ENCODE measurements at places on chromosomes 11 and 22.

DNA sequence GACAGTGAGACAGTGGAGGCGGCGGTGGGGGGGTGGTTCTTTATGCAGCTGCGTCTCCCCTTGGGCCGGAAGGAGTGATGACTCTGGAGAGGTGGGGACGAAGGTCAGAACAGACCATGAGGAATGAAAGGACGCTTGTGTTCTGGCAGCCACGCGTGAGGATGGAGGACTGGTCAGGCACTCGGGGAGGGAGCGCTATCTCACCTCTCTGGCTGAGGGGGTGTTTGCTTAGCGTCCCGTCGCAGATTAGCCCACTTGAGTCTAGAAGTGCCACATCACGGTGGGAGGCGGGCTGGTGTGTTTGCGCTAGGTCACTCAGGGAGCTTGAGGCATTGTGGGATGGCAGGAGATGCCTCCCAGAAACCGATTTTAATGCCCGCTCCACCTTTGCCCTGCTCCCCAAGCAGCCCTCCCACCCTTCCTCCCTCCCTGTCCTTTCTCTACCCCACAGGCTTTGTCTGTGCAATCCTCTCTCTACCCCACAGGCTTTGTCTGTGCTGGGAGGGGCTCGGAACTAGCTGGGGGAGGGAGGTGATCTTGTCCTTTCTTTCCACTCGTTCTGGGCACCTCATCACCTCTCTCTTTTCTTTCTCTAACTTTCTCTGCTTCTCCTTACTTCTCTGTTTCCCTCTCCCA is 97.8 kb downstream of the PKNOX2 start:
- no peak for DNase-seq

DNA sequence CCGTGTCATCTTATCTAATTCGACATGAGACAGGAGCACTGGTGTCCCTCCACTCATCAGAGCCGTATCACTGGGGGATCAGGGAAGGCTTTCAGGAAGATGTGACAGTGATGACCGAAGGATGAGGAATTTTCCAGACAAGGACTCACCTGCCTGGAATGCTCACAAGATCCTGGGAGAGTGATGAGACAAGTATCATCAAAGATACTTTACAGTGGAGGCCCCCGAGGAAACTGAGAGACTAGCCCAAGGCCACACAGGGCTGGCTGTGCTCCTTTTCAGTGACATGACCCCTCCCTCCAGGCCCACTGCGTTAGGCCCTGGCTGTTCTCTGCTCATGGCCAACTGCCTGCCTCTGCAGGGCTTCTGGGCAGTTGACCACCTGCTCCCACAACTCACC is 13.0 kb downstream of the CLPB start:
- DNase-seq: no peak

DNA sequence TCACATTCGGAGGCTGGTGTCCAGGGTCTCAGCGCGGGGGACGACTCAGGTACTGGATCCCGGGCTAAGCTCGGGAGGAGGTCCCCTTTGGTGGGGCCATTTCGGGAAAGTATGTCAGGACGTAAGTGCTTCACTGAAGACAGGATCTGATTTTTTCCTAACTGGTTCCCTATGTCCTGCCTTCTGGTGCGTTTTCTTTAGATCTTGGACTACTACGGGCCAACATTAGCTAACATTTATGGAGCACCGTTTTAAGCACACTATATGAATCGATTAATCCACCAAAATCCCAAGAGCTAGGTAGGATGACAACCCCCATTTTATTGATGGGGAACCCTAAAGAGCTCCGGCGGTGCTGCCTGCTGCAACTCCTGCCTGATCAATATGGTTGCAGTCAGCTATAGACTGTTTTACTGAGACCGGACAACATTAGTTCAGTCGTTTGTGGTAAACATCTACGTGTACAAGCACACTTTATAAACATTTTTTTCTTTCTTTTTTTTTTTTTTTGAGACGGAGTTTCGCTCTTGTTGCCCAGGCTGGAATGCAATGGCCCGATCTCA is 17.0 kb upstream of the WDR74 start:
- no peak for DNase-seq

- no peak for DNase-seq
Measured at GRCh38 chr11:24559315-24559714, 62.5 kb downstream of the LUZP2 start.

DNA sequence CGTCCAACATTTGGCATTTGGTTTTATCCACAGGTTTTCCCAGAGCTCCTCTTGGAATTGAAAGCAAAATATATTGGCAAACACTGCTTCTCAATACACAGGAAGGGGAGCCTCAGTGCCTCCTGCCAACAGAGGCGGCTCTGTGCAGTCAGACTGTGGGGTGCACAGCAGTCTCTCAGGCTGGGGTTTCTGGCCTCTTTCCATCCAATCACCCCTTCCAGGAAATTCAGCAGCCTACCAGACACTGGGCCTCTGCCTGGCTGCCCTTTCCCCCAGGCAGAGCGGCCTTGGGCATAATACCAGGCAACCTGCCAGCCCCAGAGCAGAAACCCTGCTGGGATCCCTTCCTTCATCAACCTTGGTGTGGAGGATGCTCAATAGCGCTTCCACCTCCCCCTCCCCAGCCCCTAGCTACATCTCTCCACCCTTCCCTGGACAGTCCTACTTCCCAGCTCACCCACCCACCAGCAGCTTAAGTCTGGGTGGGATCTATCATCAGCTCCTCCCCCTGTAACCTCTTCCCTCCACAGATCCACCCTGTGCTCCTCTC is 17.8 kb upstream of the RAPSN start:
- no peak for DNase-seq

- DNase-seq: no peak
Measured at GRCh38 chr11:120399307-120399706, 63.1 kb downstream of the ARHGEF12 start.

DNA sequence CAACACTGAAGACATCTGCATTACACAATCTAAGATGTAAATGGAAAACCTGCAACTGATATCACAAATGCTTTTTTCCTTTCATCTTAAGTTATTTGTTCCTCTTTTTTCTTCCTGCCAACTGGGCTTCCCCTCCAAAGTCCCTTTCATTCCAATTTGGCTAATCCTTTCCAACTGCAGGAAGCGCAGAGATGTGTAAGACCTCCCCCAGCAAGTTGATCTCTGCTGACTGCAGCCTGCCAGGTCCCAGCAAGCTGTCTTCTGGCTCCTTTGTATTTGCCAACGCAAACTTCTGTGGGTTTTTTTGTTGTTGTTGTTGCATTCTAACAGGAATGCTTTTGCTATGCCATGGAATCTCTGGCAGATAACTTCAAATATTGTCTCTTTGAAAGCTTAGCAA is 38.5 kb upstream of the LRRC4C start:
- no peak for DNase-seq

DNA sequence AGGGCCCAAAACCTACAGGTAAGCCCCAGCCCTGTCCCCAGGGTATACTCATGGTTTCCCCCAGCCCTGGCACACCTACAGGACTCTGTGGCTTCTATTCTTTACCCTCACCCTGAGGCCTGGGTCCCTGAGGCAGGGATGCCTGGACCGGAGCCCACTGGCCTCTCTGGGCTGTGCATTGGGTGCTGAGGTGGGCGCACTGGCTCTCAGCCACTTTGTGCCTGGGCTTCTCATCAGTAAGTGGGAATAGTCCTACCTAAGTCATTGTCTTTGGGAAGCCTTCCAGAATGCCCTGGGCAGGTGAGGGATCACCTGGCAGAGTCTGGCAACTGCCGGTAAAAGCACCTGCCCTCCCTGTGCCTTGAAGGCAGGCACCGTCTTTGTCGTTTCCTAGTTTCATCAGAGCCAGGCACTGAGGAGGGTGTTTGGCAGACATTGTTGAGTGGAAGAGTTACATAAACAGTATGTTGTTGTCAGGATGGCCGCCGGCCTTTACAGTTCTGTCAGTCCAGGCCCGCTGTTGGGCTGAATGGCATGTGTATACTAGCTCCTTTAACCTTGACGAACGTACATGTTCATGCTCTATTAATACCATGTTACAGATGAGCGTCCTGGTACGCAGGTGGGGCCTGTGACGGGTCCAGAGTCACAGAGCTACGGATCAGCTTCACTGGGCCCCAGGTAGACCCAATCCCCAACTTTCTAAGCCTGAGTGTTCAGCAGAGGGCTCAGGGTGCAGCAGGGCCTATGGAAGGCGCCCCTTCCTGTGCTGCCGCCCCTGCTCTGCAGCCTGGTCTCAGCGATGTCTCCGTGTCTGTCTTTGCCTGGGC is 23.0 kb downstream of the SHANK3 start:
- DNase-seq: no peak

- DNase-seq: no peak
Measured at GRCh38 chr22:42262964-42263363, 7.5 kb downstream of the TCF20 start.

DNA sequence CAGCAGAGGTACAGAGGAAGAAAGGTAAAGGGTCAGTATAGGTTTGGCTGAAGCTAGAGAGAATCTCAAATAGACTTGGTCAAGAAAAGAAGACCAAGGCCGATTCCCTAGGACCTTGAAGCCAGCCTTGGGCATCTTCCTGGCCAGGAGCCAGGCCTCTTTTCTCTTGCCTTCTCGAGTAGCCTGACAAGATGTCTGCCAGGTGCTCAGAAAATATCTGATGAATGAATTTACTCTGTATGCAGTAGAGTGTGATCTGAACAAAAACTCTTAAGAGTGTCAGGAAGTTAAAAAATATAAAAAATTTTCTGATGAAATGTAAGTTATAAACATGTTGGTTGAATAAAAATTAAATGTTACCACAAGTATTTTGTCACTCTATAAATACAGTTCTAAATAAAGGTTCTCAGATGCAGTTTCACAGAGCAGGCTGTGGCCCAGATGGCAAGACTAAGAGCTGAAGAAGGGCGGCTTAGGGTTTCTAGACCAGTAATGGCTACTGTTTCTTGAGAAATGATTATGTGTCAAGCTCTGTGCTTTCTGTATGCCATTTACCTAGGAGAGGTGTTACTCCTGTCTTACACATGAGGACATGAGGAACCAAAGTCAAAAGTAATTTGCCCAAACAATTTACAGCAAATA is 98.1 kb downstream of the ATXN10 start:
- no peak for DNase-seq

- DNase-seq: no peak
Measured at GRCh38 chr11:10443152-10443551, 11.9 kb upstream of the AMPD3 start.

DNA sequence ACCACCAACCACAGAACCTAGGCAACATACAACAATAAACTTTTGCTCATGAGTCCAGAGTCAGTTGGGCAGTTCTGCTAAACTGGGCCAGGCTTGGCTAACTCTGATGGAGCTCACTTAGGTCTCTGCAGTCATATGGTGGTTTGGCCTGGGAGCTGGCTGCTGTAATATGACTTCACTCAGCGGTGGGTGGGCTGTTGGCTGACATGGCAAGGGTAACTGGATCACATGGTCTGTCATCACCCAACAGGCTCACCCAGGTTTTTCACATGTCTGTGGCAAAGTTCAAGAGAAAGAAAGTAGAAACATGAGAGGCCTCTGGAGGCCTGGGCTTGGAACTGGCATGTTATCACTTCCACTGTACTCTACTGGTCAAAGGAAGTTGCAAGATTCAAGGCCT is 43.2 kb upstream of the CLMP start:
- no peak for DNase-seq

GRCh38 chr11:18757811-18758210 is 31.8 kb upstream of the IGSF22 start:
- DNase-seq: no peak

DNA sequence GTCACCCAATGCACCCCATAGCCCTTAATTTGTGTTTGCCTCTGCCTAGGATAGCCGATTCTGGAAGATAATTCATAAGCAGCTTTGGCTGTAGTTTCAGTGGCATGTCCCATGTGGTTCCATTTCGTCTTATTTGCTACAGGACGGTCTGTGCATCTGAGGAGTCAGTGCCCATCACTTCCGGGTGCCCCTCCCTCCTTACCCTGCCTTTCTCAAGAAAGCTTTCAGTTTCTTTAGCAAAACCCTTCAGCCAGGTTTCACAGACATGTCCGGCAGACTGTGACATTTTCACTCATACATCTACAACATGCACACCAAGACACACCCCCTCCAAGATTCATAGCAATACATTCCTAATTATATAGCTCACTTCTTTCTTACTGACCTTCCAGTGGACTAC is 14.3 kb downstream of the TP53AIP1 start:
- no peak for DNase-seq

- peak; percentile 26 for DNase-seq
Measured at GRCh38 chr11:124633355-124633754, 10.7 kb downstream of the TBRG1 start.

DNA sequence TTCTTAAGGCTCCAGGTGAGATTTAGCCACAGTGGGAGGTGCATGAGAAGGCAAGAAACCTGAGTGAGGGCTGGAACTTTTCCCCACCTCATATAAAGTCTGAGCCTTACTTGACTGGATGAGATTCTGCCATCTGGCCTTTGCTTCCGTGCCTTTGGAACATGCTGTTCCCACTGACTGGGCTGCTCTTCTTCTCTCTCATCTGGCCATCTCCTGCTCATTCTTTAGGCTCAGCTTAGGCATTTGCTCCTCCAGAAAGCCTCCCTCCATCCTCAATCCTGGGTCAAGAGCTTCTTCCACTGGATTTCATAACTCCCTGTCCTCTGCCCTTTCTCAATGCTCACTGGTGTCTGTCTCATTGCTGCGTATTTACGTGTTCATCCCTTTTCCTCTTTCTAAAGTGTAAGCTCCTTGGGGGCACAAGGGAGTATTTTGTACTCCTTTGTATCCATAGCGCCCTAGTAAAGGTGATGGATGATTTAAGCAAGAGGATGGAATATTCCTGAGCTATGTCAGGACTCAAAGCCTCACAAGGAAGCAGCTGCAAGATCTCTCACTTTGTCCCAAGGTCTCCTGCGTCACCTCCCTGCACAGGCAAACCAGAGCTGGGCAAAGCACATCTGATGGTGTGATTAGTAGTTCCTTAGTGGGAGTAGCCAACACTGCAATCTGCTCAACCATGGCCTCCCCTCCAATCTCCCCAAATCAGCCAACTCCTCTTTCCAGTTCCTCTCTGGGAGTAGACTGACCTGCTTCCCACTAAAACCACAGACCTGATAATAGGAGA is 15.3 kb downstream of the HSPA8 start:
- no peak for DNase-seq

GRCh38 chr11:76699451-76700091 is 29.0 kb upstream of the LRRC32 start:
- no peak for DNase-seq

- DNase-seq: no peak
Measured at GRCh38 chr11:15519124-15519791, 404.5 kb downstream of the INSC start.

DNA sequence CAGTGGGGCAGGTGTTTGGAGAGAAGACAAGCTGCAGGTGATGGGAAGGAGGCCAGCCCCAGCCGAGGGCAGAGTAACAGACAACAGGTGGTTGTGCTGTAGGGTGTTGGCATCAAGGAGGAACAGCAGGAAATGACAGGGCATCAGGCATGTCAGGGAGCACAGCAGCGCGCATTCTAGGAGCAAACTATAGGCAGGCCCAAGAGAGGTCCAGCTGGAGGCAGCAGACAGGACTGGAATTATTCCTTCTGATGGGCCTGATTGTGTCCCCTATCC is 13.6 kb downstream of the ADM start:
- DNase-seq: no peak

GRCh38 chr11:67264260-67264659 is 2.0 kb upstream of the GRK2 start:
- no peak for DNase-seq

- no peak for DNase-seq
Measured at GRCh38 chr11:77250881-77251640, 50.4 kb downstream of the GDPD4 start.
